Kidney epithelial cell (primary cell): ENCODE measurements at places on chromosomes 16 and 17. TPM values are rescaled to one million over a fixed set of nuclear protein-coding genes. Genes with fewer than 3 reads are reported as not detected.

DNA sequence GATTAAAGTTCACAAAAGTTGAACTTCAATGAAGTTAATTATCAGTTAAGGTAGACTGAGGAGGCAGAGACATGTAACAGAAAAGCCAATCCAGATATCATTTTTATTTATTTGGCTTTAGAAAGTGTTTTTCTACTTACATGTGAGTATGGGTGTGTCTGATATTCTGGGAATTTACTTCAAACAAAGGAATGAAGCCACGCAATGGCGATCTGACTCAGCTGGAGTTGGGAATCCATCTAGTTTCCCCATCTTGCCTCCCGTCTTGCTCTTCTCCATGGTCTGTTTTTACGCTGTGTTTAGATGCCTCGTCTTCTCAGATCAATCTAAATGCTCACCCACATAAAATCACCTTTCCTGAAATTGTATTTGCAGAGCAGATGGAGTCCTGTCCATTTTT, 1.7 kb upstream of the KCNJ16 start:
- no peak for DNase-seq

DNA sequence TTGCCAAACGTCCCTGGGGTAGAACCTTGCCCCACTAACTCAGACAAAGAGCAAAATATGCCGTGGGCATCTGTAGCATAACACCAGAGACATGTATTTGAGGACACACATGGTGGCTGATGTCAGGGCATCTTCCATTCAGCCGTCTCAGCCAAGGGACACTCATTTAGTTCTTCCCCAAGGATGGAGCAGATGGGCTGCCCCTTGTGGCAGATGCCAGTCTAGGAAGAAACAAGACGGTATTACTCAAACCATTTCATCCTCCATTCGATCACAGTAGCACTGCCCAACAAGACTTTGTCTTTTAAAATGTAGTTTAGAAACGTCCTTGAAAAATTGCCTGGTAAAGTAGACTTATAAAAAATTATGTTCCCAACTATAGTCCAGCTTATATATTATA, 937.6 kb upstream of the EEF2KMT start:
- no peak for DNase-seq

DNA sequence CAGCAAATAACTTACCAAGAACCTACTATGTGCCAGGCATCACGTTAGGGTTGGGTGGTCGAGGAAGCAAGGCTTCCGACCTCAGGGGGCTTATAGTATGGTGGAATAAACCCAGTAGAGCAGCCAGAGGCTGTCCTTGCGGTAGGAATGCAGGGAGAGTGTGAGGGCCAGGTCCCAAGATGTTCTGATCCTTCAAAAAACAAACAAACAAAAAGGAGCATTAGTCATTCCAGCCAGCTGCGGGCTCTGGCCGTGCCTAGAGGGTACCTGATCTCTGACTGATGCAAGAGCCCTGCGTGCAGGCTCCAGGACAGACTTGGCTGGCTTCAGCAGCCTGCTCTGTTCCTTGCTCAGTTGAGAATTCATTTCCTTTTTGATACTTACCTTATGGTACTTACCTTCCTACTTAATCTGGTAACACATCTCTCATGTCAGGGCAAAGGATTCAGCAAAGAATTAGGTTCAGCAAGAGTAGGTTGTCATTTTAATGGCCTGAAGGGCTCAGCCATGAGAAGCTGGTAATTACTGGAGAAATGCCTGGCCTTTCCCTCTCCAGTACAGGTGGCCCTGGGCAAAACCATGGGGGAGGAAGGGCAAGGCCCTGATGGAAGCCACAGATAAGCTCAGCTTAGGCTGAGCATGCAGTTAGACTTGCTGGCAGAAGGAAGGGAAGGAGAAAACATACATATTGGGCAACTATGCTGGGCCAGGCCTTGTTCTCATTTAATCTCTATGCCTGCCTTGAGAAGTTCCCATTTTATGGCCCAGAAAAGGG, 18.4 kb downstream of the CYB5D2 start:
- DNase-seq = peak; percentile 63

- DNase-seq = no peak
Measured at GRCh38 chr16:80604600-80605355, 64.0 kb downstream of the DYNLRB2 start.

GRCh38 chr17:18122990-18123753, 14.6 kb downstream of the MYO15A start:
- DNase-seq = no peak

DNA sequence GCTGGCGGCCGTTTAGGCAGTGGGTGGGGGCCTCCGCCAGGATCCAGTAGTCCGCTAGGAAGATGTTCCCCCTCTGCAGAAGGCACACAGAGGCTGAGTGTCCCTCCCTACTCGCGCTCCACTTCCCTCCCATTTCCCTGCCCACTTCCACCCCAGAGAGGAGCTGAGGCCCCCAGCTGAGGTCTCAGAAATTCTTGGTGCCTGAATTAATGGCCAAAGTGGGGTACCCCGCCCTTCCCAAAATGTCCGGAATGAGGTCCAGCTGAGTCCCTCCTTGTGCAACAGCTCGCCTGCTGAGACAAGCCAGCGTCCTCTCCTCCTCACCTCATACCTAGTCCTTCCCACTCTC, 7.9 kb downstream of the ALOXE3 start:
- no peak for DNase-seq

GRCh38 chr17:40345161-40345993, 19.2 kb downstream of the GJD3 start:
- no peak for DNase-seq

DNA sequence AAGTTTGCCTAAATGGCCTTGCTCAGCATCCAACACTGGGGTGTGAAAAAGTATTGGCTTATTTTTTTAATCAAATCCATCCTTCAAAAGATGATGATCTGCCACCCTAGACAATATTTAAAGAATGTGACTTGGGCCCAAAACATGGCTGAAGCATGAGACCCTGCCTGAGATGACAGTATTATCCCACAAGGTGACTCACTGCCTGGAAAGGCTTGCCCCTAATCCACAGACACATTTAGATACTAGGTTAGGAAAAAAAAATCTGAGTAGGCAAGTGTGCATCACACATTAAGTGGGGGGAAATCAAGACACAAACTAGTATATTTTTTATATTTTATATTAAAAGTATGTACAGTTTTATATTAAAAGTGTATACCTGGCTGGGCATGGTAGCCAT, 38.4 kb downstream of the TOM1L2 start:
- DNase-seq = no peak

The PRSS33 gene
- not detected in 2 replicates for total RNA-seq

The RNF112 gene
- total RNA-seq = 0.08 TPM in 1 of 2 replicates, not detected in the other

The CPHXL2 gene
- total RNA-seq = not detected in 2 replicates

The ABCA6 gene
- total RNA-seq = 0.04 and 0.14 TPM in 2 replicates
